ENCODE measurements at places on chromosomes 11 and 22. TPM values are rescaled to one million over a fixed set of nuclear protein-coding genes. Genes with fewer than 3 reads are reported as not detected.

Gene BTG4
- not detected for total RNA-seq

Gene DNAL4
- 8.1 TPM for total RNA-seq

Gene PIH1D2
- 2.0 TPM for total RNA-seq

Gene NR1H3
- total RNA-seq, result 7.1 TPM

Gene SAA2
- total RNA-seq, result 0.48 TPM

Gene RIMBP3C
- 0.08 TPM for total RNA-seq

Gene MRGPRX4
- total RNA-seq, result not detected

Gene SYTL2
- total RNA-seq, result 14.2 TPM

Gene VWCE
- 0.59 TPM for total RNA-seq
